ENCODE measurements at places on chromosomes 4 and X.

DNA sequence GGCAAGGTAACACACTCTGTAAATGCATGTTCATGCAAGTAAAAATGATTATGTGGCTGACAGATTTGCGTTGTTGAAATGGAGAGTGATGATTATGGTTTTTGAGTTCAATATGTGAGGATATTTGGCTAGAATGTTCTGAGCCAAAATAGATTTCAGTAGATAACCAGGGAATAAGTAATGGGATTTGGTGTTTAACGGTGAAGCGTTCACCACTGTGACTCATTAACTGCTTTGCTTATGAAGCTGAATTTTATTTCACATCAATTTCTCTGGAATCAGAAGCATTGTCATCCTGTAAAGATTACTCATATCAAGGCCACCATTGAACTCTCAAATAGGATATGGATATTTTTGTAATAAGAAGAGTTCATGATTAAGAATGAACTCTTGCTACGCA is 11.7 kb downstream of the AFP start:
- DNase-seq: no peak

DNA sequence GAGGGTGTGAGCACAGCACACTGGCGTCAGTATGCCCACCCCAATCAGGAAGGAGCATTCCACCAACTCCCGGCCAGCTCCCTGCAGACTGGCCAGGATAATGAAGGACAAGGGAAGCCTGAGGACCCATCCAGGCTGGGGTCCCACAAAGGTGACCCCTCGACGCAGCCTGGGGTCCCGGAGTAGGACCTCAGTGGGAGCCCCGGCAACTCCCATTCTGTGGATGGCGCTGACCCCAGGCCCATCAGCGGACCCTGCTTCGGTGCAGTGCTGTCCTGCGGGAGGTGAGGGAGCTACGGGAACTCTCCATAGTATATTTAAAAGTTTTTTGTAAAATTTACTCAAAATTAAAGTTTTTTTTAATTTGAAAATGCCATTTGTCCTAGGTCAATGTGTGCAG is 137.7 kb upstream of the NKX1-1 start:
- no peak for DNase-seq

GRCh38 chr4:129328162-129328561 is 232.2 kb downstream of the C4orf33 start:
- DNase-seq: no peak

DNA sequence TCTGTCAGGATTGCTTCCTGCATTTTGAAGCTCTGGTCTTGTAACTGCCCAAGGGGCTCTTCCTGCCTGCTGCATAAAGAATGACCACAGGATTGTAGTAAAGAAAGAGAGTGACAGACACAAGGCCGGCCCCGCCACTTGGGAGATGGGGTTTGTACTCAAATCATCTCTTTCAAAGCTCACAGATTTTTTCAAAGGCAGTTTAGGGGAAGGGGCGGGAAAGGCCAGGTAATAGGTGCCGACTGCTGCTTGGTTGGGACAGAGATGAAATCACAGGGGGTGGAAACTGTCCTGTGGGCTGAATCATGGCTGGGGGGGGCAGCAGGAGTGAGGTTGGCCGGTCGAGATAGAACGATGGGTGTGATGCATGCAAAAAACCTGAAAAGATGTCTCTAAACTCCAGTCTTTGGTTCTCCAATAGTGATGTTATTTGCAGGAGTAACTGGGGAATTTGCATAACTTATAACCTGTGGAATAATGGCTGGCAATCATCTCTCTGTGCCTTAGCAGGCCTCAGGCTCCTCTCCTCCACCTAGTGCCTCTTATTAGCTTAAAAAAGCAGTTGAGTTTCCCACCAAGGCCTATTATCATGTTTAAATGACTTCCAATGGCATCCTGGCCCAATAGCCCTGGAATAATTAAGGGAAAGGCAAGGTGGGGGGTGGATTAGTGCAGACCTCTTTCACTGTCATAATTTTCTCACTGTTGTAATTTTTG is 778.4 kb upstream of the FRG1 start:
- DNase-seq: no peak

DNA sequence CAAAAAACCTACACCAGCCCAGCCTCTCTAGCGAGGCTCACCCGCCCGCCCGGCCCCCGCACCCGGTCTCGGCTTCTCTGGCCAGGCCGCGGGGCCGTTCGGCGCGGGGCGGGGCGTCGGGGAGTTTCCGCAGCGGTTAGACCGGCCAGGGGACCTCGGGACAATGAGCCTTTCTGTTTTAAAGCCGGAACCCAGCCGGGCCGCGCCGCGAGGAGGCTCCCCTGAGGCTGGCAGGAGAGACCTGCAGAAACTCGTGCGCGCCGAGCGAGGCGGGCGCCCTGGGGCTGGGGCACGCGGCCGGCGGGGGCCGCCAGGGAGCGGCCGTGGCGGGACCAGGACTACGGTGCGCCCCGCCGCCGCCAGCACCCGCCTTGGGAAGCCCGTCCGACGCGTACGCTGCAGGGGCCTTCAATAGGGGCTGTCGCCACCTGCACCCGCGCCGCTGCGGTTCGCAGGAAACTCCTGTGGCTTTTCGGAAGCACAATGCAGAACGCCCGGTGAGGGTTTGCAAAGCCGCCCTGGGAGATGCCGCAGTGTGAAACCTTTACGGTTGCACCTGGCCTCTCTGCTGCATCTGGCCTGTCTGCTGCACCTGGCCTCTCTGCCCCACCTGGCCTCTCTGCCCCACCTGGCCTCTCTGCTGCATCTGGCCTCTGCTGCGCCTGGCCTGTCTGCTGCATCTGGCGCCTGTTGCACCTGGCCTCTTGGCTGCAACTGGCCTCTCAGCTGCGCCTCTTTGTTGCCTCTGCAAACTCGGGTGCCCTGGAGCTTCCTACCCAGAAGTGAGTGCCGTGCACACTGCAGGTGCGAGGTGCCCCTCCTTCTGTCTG is 63.9 kb downstream of the TRAPPC11 start:
- DNase-seq: peak; percentile 21
